ENCODE measurements at places on chromosomes 4 and X.

DNA sequence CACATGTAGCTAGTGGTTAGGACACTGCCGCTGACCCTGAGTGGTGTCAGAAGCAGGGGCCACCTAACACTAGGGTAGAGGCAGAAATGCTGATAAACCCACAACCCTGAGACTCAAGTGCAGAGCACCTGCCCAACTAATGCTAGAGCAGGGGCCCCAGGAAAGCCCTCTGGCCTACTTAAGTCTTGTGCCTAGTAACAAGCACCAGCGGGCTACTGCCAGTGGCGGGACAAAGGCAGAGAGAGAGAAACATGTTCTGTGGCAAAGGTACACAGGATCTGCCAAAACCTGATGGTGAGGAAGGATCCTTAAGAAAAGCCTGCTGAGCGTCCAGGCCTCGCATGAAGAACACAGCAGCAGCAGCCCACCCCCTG, 172.4 kb downstream of the PRDM5 start:
- no peak for DNase-seq

- no peak for DNase-seq
Measured at GRCh38 chr4:870951-871350, 45.0 kb upstream of the CPLX1 start.

- no peak for DNase-seq
Measured at GRCh38 chr4:173736840-173737239, 206.8 kb upstream of the HAND2 start.

GRCh38 chr4:1297456-1298325, 8.0 kb downstream of the MAEA start:
- no peak for DNase-seq

- DNase-seq, result no peak
Measured at GRCh38 chr4:38328989-38329729, 334.8 kb upstream of the KLF3 start.

- DNase-seq, result no peak
Measured at GRCh38 chr4:18975916-18976808, 954.6 kb upstream of the LCORL start.

- no peak for DNase-seq
Measured at GRCh38 chrX:135509885-135510284, 10.6 kb upstream of the INTS6L start.

- no peak for DNase-seq
Measured at GRCh38 chr4:106339431-106339830, 23.1 kb downstream of the AIMP1 start.

GRCh38 chrX:9882669-9883446, 84.3 kb upstream of the CLDN34 start:
- DNase-seq, result no peak

GRCh38 chr4:93072292-93072691, 756.3 kb upstream of the ATOH1 start:
- no peak for DNase-seq
